ENCODE measurements at places on chromosomes 5 and 9.

DNA sequence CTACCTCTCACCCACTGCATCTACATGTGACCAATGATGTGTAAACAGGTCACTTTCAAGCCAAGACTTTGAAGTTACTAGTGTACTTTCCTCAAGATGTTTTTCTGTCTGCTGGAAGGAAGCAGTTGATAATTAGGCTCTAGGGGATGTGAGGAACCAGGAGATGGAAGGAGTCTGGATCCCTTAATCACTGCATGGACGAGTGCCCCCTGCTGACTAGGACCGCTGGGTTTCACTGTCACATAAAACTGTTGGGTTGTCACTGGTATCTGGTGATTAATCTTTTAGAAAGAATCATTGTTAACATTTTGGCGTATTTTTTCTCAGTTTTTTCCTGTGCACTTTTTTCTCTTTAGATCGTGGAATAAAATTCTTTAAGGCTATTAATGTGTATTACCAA is 79.5 kb downstream of the SREK1 start:
- no peak for DNase-seq

GRCh38 chr5:178216088-178216534 is 11.8 kb downstream of the HNRNPAB start:
- no peak for DNase-seq

DNA sequence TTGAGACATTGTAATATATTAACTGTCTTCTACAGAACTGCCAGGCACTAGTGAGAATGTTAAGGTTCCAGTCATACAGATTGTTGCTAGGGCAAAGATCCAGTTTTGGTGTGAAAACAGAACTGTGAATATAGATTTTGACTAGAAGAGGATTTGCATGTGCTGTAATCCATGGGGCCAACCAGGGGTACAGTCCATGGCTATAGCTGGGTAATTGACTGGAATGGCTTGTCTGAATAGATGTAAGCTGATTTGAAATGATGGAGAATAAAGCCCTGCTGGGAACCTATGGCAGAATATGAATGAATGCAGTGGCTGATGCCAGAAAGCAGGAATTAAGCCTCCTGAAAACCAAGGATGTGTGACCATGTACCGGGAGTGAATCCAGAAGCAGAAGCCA is 748.5 kb upstream of the CDH10 start:
- peak; percentile 9 for DNase-seq

- no peak for DNase-seq
These were observed 56.3 kb upstream of the GPBP1 start for GRCh38 chr5:57117596-57117995.

GRCh38 chr9:127976498-127976897 is 4.3 kb downstream of the EEIG1 start:
- peak; percentile 46 for DNase-seq

DNA sequence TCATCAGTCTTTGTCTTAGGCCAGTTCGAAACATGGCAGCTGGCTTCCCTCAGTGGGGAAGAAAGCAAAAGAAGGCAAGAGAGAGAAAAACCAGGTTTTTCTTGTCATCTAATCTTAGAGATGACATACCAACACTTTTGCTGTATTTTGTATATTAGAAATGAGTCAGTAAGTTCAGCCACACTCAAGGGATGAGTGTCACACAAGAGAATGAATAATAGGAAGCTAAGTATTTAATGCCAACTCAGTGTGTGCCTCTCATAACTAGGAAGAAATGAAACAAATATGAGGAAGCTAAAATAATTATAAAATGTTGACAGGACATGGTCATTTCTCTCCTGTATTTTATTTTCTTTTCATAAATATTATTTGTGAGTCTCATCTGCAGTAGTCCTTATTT is 65.3 kb downstream of the CDH12 start:
- no peak for DNase-seq

GRCh38 chr5:180090098-180090768 is 18.7 kb upstream of the RNF130 start:
- DNase-seq: peak; percentile 21

- no peak for DNase-seq
These were observed 348.3 kb downstream of the ICE1 start for GRCh38 chr5:5770825-5771224.

GRCh38 chr9:137279741-137280473 is 2.4 kb downstream of the TOR4A start:
- no peak for DNase-seq

DNA sequence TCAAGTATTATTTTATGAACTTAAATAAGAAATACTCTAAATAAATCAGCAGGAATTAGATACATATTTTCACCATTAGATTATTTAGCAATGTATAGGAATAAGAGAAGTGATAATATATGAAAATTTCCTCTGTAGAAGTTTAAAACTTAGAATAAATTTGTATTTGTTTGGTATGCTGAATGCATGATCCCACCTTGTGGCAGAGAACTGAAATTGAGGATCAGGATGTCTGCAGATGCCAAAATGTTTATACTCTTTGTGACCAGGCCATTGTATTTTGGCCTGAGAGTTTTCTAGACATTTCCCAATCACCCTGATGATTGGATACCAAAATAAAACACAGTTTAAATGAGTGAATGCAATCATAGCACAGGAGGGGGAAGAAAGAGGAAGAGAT is 6.3 kb downstream of the TYRP1 start:
- DNase-seq: no peak

- DNase-seq: no peak
These were observed 75.7 kb upstream of the SMARCA2 start for GRCh38 chr9:1939466-1939865.
